SK-MEL-5 (cell line): ENCODE measurements at places on chromosomes 4 and X. TPM values are rescaled to one million over a fixed set of nuclear protein-coding genes. Genes with fewer than 3 reads are reported as not detected.

GRCh38 chrX:123753656-123754350, 21.0 kb upstream of the THOC2 start:
- DNase-seq = no peak

DNA sequence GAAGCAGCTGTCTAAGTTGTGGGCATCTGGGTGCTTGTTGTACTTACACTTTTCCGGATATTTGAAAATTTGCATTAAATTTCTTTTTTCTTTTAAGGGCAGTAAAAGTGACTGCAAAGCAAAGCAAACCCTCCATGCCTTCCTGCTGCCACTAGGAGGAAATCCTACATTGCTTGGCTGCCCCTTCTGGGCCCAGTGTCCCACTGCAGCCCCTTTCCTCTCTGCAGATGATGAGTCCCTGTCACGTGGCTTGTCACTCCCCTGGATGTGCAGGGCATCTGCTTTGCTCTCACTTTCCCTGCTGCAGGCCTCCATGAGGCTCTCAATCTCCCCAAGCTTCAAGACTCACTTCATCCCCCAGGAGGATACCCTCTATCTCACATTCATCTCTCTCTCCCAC, 12.7 kb downstream of the TSR2 start:
- DNase-seq = peak; percentile 54

DNA sequence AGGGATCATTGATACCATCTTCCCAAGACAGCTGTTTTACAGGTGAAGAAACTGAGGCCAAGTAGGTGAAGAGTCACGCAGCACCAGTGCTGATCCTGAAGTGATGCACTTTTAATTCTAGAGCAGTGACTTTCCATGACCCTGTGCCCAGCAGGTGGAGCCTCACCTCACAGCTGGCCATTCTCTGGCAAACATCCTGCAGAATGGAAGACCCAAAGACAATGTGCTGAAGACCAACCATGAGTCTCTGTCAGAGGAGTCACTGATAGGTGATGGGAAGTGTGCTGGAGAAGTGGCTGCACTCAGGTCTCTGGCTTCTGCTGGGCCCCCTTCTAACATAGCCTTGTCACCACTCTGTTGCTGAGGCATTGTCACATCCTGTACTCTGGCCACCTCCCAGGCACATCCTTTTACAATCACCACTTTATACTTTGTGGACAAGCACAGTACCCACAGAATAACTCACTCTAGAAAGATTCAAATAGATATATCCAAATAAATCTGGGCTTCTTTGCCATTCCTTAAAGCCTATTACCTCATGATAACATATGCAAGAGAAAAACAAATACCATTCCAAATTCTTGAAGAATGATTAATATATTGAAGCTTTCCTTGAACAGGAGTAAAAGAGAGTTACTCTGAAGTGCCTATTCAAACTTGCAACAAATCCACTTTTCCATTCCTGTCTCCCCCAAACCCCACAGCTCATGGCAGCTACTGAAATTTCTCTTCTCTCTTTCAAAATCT, 64.1 kb upstream of the SCOC start:
- no peak for DNase-seq

DNA sequence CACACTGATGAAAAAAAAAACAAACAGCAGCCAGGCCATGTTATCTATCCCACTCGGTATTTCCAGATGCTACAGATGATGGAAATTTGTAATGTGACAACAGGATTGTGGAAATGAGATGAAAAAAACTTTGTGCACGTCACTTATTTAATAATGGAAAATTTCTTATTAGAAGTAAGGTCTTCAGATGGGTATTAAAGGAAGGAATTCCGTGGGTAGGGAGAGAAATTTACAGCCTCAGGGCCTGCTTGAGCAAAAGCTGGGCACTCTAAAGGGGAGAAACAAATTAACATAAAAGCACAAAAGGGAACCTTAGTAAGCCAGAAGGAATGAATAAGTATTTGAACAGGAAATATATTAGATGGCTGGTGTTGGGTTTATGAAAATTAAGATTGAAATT, 4.2 kb upstream of the PKD2 start:
- DNase-seq = no peak

MAGED4B gene
- total RNA-seq = 13.0 and 32.1 TPM in 2 replicates

- DNase-seq = no peak
These were observed 1.3 kb downstream of the DCAF12L1 start for GRCh38 chrX:126551306-126551705.

DNA sequence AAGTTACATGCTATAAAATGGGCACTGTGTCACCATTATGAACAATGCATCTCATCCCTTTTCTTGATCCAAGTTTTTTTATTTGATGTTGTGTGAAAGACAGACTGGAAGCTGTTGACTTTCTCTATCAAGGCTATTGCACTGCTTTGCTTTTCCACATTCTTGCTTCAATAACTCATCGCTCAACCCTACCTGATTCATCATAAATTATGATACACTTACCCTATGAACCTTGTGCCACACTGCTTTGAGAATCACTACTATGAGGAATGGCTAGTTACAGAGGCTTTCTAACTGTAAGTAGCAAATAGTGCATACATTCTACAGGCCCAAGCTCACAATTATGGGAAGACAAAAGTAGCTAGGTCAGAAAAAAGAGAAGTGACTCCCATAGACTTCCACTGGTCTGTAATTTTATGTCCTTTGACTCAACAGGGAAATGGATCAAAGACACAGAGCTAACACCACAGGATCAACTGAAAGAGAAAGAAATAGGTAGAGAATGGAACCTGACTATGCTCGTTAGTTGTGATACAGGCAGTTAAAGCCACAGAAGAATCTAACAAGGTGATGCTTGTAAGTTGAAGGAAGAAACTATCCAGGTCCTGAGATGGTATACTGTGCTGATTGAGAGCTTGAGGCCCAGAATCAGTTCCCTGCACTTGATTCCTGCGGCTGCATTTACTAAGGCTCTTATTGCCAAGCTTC, 163.5 kb downstream of the PPP3CA start:
- DNase-seq = no peak

DNA sequence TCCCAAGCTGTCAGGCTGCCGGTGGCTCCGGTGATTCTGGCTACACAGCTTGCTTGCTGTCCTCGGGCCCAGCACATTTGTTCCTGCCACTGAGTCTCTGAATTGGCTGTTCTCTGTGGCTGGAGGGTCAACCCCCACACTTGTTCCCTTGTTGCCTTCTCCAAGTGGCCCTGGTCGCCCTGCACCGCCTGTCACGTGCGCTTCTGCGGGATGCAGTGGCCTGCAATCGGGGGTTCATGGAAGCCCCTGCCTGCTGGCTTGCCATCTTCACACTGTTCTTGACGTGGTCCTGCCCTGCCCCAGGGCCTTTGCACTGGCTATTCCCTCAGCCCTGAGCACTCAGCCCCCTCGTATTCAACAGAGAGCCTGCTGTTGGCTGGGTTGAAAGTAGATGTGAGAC, 8.1 kb downstream of the CLCN4 start:
- no peak for DNase-seq

- DNase-seq = peak; percentile 44
These were observed 148.6 kb downstream of the STK32B start for GRCh38 chr4:5199912-5200311.

SYTL4 gene
- 1.3 and 1.6 TPM in 2 replicates for total RNA-seq

GRCh38 chrX:53000447-53001135, 42.3 kb upstream of the FAM156A start:
- DNase-seq = no peak

DNA sequence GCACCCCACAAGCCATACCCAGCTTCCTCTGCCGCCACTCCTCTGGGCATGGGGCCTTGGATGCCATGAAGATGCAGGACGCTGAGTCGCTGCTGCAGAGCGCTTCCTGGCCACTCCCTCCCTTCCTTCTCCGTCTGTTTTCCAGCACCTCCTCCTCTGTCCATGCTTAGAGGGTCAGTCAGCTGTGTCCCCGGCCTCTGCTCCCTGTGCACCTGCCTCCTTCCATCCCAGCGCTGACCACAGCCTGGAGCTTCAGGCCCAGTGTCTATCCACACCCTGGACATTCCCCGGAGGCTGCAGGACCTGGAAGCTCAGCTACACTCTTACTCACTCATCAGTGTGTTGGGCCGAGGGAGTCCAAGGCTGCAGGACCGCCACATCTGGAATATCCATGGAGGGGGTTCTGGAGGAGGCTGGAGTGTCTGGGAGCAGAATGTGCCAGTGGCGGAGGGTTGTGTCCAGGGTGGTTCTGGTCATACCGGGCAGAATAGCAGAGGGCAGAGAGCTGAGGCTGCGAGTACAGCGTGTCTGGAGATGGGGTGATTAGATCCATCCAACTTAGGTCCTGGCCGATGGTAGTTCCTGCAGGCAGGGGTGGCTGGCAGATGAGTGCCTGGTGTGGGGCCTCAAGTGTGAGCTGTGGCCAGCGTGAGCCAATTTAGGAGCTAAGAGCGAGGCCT, 58.6 kb upstream of the ADRA2C start:
- no peak for DNase-seq
